ENCODE measurements at places on chromosomes 6 and 20. TPM values are rescaled to one million over a fixed set of nuclear protein-coding genes. Genes with fewer than 3 reads are reported as not detected.

The IL17F gene
- total RNA-seq = not detected

The HLA-DOB gene
- total RNA-seq = 12.8 TPM

The SUPT3H gene
- total RNA-seq = 10.7 TPM

The TLDC2 gene
- total RNA-seq = not detected

The TRAPPC3L gene
- total RNA-seq = not detected

The SNAP91 gene
- not detected for total RNA-seq

The ILRUN gene
- total RNA-seq = 54.8 TPM

The NT5E gene
- total RNA-seq = 13.0 TPM

The CFAP61 gene
- total RNA-seq = not detected

The SLC52A3 gene
- total RNA-seq = not detected

The CRYBG1 gene
- 46.2 TPM for total RNA-seq

The RANBP9 gene
- 79.1 TPM for total RNA-seq

The CYP39A1 gene
- not detected for total RNA-seq

The OGFRL1 gene
- 10.0 TPM for total RNA-seq

The EMILIN3 gene
- not detected for total RNA-seq

The YIPF3 gene
- total RNA-seq = 51.0 TPM

The DPPA5 gene
- total RNA-seq = not detected

The ECT2L gene
- total RNA-seq = not detected

The ZNF512B gene
- total RNA-seq = 14.9 TPM

The WFDC12 gene
- total RNA-seq = not detected

The SLC32A1 gene
- total RNA-seq = not detected

The PNPLA1 gene
- not detected for total RNA-seq

Data from CD8-positive, alpha-beta T cell (primary cell).